GM19239 (cell line): ENCODE measurements at places on chromosomes 6 and 20.

DNA sequence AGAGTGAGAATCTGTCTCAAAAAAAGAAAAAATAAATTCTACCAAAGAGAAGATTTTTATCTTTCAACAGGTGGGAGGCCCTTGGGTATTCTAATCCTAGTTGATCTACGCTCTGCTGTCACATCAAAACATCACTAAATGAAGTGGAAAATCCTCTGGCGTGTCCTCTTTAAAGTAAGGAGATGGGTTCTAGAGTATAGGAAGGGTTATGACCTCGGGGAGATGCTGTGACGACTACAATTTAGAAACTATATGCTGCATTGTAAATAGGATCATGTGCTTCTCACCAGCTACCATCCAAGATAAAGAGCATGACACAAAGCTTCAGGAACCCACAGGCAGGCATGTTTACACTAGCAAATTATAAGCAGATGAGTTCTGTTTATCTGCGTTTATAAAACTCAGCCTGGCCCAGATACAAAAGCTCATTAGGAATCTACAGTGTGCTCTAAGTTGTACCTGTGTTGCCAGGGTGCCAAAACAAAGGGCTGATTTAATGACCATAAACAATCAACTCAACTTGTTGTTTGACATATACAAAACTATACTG is 197.1 kb upstream of the PLN start:
- DNase-seq: no peak

- DNase-seq: peak; percentile 68
These were observed 60.4 kb downstream of the SRC start for GRCh38 chr20:37406010-37406998.

- no peak for DNase-seq
These were observed 19.8 kb downstream of the HLA-E start for GRCh38 chr6:30508890-30509736.

DNA sequence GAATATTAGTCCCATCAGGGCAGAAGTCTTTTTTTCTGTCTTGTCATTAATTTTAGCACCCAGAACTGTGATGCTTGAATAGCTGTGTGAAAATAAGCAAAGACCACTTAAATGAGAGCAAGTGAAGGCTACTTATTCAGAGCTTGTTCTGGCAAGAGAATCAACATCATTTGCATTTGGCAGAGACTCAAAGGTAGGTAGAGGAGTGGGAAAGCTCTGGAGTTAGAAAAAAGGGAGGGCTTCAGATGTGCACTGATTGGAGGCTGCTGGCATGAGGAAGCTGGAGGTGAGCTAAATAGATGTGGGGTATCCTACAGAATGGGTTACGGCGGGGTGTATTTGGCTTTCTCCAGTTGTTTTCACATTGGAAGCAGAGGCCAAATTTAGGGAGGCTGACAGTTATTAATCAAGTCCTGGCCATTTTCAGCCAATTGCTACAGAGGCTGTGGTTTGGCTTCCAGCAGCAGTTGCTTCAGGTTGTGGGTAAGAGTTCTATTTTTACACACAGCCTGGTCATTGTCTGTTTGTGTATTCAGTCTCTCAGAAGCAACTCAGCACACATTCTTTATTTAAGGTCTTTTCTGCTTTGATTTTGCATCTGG is 254.3 kb downstream of the BTBD3 start:
- no peak for DNase-seq
